NCI-H1048 (cell line): ENCODE measurements at places on chromosomes 2 and 18.

DNA sequence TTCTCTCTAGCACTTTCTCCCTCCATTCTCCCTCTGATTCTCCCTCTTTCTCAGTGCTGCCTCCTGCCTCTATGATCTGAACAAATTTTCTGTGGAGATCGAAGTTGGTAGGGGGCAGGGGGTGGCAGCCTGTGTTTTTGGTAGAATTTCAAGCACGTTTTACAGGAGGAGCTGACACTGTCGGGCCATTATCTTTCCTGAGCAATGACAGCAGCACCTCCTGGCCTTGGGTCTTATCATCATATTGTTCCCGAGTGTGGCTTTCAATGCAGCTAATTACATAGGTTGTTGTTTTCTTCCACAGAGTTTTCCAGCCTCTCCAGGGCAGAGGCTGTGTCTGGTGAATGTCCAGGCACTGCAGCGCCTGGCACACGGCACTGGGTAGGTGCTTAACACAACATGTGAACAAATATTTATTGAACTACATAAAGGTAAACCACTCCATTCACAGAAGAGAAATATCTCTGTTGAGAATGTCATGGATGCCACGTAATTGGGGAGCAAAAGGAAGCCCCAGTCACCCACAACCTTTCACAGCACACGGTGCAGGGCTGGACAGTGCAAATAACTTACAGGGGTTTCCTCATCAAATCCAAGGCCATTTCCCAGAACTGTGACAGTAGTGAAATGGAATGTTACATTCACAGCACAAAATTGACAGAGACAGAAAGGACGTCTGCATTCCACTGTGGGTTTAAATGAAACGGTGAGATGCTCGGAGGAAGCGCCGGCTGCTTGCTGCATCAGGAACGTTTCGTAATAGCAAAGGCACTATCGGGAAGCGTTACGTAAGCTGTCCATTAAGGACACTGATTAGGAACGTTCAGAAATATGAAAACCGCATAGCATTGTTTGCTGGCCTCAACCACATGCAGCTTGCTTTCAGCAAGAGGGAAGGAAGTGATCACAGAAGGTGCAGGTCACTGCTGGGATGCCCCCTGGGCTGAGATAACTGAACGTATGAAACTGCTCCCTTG is 6.5 kb upstream of the KCNG2 start:
- no peak for DNase-seq

- DNase-seq = no peak
These were observed 118.7 kb downstream of the EPB41L3 start for GRCh38 chr18:5424903-5425664.

GRCh38 chr18:24009651-24010333 is 4.8 kb upstream of the TTC39C start:
- DNase-seq = no peak

DNA sequence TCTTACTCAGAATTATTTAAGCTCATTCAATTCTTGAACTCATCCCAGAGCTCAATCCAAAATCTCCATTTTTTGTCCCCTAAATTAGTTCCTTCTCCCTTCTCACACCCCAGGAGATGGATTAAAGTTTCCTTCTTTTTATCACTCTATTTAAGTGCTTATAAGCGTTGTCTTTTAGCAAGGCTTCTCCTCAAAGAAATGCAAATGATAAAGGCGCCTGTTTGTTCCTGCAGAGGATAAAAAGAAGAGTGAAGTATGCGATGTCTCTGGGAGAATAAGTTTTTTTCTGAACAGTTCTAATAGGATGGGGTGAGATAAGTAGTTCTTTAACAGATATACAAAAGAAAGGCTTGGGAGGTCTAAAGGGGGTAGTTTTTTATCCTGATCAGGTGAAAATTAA is 303.3 kb downstream of the CNTNAP5 start:
- DNase-seq = no peak

- DNase-seq = no peak
These were observed 77.0 kb upstream of the TMEM200C start for GRCh38 chr18:5972298-5972697.

DNA sequence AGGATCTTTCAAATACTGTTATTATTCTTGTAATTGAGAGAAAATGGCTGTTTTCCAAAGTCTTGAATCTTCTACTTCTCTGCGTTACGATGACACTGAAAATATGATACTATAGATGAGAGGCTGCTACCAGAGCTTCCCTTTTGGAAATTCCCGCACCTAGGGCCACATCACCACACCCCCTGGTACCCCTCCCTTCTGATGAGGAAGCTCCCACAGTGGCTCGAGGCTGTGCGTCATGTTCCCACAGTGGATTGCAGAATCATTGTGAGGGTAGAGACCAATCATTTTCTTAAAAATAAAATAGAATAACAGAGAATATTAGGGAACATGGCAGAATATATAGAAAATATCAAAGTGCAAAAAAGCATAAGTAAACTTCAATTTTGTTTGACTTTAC is 268.9 kb upstream of the SMIM21 start:
- no peak for DNase-seq

GRCh38 chr2:196274387-196274809 is 103.0 kb upstream of the STK17B start:
- no peak for DNase-seq

GRCh38 chr2:74845217-74845751 is 11.4 kb downstream of the HK2 start:
- no peak for DNase-seq
